ENCODE measurements at places on chromosomes 16 and 17. TPM values are rescaled to one million over a fixed set of nuclear protein-coding genes. Genes with fewer than 3 reads are reported as not detected.

- no peak for DNase-seq
These were observed 4.8 kb downstream of the PPM1D start for GRCh38 chr17:60604686-60605334.

GRCh38 chr17:49994085-49995054 lies 654 bp downstream of the DLX3 start:
- DNase-seq: no peak

DNA sequence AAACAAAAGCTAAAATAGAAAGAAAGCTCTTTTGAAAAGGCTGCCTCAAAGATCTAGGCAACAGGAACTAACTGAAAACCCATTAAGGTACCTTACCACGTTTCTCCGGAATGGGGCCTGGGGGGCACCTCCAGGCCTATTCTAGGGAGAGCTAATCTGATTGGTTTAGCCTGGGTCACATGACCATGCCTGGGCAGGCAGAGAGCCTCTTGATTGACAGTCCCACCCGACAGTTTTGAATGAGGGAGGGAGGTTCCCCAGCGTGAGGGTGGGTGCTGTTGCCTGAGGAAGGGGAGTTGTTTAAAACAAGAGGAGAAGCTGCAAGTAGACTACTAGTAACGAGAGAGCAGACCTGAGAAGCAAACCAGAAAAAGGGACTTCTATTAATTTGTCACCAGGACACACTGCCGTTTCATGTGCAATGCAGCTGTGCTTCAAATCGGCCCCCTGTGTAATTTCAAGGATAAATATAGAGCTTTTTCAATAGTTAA lies 143.4 kb upstream of the HS3ST2 start:
- DNase-seq: no peak

The YBX2 gene
- 4.1 TPM for polyA plus RNA-seq
